ENCODE measurements at places on chromosomes 1 and 21.

- no peak for DNase-seq
Observed at GRCh38 chr1:100606438-100606837, 68.5 kb downstream of the GPR88 start.

- DNase-seq: no peak
Observed at GRCh38 chr1:23441446-23442148, 17.0 kb upstream of the TCEA3 start.

- DNase-seq: no peak
Observed at GRCh38 chr1:20551945-20552727, at the start of gene FAM43B. TSS of gene FAM43B (plus strand) at chr1:20552573. CDS start at chr1:20552974, 401 bp downstream.

DNA sequence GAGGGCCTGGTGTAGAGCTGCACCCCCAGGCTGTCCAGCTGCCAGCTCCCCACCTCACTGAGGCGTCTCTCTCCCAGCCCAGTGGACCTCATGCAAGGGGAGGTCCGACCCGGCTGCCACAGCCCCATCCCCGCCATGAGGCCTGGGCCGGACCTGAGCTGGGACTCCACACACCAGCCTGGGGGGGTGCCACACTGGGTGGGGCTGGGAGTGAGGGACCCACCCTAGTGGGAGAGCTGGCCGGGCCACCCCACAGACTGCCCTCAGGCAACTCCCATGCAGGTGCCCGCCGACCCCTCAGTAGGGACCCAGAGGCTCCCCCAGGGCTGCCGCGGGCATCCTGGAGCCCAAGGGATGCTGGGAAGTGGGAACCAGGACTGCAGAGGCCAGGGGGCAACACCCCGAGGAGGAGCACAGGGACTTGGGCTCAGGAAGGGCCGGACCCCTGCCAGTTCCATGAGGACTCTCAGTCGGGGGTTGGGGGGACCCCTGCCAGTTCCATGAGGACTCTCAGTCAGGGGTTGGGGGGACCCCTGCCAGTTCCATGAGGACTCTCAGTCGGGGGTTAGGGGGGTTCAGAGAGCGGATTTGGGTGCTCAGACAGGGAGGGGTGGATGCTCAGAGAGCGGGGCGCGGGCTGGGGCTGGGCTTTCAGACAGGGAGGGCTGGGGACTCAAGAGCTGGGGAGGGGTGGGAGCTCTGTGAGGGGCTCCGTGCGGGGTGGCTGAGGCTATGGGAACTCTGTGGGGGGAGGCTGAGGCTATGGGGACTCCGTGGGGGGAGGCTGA, 1.2 kb upstream of the RNF223 start:
- DNase-seq: no peak

- DNase-seq: no peak
Observed at GRCh38 chr1:66003690-66004089, 211.0 kb downstream of the PDE4B start.

- no peak for DNase-seq
Observed at GRCh38 chr21:45306832-45307571, 19.3 kb upstream of the POFUT2 start.
